ENCODE measurements at places on chromosomes 2 and 18.

DNA sequence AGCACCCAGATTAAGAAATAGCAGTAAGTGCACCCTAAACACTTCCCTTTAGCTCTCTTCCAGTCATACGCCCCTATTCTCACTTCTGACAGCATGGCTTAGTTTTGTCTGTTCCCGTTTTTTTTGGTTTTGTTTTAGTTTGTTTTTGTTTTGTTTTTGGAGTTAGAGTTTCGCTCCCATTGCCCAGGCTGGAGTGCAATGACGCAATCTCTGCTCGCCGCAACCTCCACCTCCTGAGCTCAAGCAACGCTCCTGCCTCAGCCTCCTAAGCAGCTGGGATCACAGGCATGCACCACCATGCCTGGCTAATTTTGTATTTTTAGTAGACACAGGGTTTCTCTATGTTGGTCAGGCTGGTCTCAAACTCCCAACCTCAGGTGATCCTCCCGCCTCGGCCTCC, 2067.7 kb downstream of the SUCLG1 start:
- no peak for DNase-seq

DNA sequence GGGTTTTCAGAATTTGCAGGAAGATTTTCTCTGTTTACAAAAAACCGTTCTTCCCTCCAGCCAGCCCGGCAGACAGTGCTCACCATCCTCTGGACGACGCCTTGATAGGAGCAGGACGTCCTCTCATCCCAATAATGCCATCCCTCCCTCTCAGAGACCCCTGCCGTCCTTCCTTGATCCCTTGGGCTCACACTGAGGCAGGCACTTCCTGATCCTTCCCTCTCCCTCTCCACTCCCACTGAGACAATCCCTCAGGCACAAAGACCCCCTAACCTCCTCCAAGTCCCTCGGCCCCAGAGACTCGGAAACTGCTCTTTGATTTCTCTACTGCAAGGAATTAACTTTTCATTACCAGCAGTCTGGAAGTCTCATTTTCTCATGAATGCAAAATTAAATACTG, 42.5 kb downstream of the PAX3 start:
- DNase-seq, result no peak

DNA sequence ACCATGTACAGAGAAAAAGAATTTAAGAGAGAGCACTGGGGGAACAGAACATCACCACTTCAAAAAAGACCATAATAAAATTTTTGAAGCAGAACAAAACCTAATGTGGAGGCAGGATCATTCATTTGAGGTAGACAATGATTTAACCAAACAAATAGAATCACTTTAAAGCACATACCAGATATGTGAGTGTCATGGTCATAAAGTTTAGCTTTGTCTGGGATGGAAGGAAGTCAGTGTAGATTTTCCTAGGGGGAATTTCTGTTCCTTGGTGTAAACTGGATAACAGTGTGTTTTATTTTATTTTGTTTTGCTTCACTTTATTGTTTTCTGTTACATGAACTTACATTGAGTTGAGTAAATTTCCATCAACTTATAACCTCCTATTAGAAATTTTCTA, 120.8 kb downstream of the CRIM1 start:
- no peak for DNase-seq

- DNase-seq, result no peak
These were observed 17.9 kb upstream of the NYAP2 start for GRCh38 chr2:225381609-225382008.

DNA sequence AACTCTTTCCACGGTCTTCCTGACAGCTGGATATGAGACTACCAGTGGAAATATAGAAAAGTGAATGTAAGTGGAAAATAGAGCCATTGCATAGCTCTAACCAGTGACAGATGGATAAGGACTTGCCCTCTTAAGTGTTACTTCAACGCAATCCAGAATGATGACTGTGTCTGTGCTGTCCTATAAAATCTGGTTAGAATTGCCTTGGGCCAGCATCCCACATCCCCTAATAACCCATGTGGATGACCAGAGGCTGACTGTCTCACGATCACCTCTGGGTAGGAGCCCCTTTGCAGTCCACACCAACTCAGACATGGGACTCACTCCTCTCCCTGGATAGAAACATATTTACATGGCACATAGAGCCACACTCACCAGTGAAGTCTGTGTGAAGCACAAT, 186.6 kb downstream of the C1D start:
- no peak for DNase-seq

DNA sequence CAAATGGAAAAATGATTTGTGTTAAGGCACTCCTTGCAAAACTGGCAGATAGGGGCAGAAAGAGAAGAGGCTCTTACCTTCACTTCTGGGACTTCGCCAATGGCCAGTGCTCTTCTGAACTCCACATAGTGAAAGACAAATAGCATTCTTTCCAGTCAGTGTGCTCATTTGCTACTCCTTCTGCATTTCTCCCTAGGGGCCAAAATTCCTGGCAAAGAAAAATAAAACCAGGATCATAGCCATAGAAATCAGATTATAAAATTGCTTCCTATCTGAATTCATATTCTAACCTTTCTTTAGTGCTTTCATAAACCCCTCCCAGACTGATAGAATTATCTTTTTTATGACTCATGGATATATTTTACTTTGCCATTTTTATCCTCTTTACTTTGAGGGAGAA, 56.9 kb upstream of the PELI1 start:
- no peak for DNase-seq

- DNase-seq, result no peak
These were observed 33.1 kb upstream of the PELI1 start for GRCh38 chr2:64177315-64177714.

DNA sequence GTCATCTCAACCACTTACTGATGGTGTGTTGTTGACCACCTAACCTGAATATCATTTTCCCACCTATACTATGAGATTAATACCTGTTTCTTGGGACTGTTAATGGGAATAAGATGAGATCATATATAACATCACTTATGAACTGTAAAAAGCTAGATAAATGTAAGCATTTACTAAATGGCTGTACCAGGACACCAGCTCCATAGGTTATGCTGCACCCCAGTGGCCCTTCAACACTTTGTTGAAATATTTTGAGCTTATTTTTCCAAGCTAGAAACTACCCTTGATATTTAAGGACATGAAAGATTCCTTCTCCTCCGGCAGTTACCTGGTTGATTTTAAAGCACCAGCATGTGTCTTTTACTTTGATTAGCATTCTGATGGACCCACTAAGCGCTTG, 138.0 kb upstream of the CDCA7 start:
- DNase-seq, result no peak

DNA sequence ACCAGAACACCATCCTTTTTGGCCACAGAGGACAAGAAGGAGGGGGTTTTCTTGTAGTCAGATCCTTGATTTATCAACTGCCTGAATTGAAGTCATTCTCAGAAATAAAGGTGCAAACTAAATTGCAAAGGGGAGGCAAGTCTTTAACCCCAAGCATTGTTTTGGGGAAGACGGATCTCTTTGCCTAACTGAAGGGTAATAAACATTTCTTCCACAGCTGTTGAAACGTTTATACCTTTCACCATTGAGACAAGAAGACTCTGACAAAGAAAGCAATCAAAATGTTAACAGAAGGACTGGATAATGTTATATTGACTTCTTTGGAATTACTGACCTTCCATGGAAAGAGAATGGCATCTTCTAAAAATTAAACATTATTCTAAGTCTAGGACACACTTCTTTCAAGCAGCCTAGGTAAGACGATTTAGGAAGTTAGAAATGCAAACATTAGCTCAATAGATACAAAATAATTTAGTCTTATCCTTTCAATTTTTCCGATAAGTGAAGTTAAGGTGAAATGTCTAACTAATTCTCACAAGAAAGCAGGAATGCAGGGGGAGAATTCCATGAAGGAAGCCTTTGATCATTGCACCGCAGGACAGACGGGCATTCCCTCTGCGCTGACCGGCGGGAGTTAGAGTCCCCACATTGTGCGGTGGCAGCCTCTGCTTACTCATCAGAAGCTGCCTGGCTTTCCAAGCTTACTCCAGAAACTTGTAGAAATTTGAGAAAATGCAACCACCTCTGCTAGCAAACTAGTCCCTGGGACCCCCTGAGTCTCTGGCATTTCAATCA, 69.4 kb upstream of the COPS8 start:
- no peak for DNase-seq

DNA sequence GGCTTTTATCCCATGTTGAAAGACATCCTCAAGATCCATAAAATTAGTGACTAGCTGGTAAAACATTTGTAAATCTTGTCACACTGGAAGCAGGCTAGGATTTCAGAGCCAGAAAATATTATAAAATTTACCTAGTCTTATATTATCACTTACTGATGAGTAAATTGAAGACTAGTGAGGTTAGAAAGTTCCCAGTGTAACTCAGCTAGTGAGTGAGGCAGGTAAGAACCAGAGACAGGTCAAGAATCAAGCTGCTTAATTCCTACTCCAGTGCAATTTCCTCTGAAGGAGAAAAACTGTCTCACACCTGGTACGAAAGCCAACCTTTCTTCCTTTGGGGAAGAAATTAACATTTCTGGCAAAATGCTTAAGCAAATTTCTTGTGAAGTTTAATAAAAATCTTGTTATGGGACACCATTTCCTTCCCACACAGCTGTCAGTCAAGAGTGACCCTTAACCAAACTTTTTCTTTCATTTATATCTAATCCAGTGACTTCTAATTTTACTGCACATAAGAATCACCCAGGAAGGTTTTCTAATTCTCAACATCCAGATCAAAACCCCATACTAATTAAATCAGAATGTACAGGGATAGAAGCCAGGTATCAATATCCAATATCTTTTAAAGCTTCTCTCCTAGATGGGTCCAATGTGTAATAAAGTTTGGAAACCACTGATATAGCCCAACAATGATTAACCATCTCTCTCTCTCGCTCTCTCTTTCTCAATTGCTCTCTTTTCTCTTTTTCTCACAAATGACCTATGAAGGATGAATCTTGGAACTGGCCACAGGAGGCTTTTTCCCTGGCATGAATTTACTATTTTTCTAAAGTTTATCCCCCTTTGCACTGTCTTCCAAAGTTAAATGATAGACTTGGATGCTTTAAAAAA, 264.3 kb upstream of the SLC39A10 start:
- DNase-seq, result no peak

- DNase-seq, result no peak
These were observed 156.6 kb downstream of the AGPS start for GRCh38 chr2:177549171-177549570.

- no peak for DNase-seq
These were observed 189.6 kb upstream of the SP5 start for GRCh38 chr2:170525566-170525900.

GRCh38 chr18:7945882-7946281, 378.8 kb downstream of the PTPRM start:
- no peak for DNase-seq

DNA sequence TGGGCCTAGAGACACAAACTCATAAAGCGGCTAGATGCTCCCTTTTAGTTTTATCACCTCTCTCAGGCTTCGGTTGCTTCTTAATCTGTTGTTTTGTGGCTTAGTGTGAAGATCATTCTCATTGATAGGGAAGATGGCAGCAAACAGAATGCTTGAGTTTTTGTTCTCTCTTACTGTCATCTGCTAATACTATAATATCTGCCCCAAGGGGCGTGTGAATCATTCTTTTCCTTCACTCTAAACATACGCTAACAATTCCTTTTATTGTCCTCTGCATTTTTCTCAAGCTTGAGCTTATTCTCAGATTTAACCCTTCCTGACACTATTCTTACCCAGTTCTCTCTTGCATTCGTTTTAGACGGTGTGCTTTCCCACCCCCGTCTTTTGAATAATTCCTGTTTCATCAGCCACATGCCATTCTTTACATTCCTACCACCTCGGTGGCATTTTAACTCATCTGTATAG, 323.9 kb upstream of the NRP2 start:
- DNase-seq, result no peak

DNA sequence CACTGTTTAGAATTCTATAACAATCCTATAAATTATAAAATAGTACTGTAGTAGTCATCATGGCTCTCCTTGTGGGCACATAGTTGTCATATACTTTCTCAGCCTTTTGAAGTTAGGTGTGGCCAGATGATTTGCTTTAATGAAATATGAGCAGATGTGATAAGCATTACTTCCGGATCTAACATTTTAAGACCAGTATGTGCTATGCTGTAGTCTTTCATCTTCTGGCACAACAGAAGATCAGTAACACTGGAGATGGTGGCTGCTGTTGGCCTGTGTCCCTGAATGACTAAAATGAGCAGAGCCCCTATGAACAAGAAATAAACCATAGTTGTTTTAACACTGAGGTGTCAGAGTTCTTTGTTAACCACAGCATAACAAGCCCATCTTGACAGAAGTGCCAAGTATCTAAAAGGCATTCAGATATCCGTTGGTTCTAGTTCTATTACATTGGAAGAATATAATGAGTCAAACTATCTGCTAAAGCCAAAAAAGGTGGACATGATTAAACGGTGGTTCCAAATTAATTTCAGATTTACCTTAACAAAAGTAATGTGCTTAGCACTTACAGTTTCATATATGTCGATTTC, 6.3 kb downstream of the MEX3C start:
- no peak for DNase-seq

- DNase-seq, result no peak
These were observed 12.3 kb upstream of the TTR start for GRCh38 chr18:31579375-31579774.

- DNase-seq, result no peak
These were observed 11.3 kb upstream of the TMEM214 start for GRCh38 chr2:27021253-27022049.

GRCh38 chr2:179422037-179422643, 157.5 kb upstream of the SESTD1 start:
- no peak for DNase-seq

GRCh38 chr2:13821255-13821880, 811.1 kb upstream of the LRATD1 start:
- no peak for DNase-seq

GRCh38 chr18:58862356-58862755, 2.3 kb upstream of the ZNF532 start:
- no peak for DNase-seq

DNA sequence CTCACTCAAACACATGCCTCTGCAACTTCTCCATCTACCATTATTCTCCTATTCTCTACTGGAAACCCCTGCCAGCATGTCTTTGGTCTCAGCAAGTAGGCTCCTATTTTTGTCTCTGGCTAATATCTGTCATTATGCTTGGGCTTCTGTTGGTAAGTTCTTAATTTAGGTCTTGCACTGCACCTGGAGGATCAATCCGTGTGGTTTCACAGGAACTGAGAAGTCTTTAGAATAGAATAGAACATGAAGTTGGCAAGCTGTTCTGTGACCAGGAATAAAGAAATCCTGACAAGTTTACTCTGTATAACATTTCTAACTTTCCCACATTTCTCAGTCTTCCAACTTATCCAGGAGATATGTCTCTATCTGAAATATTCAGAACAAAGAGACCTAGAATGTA, 219.5 kb upstream of the GYPC start:
- DNase-seq, result no peak

DNA sequence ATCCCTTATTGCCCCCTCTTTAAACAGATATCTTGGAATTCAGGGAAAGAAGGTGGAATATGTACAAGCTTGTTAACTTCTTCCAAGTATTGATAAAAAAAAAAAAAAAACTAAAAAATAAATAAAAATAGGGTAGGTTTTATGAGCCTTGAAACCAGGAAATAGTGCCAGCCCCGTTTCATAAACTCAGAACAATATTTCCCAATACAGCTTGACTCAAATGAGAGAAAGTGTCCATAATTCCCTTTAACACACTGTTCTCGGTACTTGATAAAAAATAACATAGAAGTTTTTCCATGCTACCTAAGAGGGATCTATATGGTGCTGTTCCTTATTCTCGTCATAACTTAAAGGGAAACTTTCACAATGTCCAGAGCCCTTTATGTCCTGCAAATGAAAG, 17.9 kb upstream of the C2orf80 start:
- DNase-seq, result no peak
